ENCODE measurements at places on chromosomes 11 and 22.

GRCh38 chr11:47186700-47187695 lies 764 bp upstream of the PACSIN3 start:
- DNase-seq: no peak

- no peak for DNase-seq
These were observed 676.8 kb downstream of the OPCML start for GRCh38 chr11:132855516-132855915.

- no peak for DNase-seq
These were observed at the start of gene P2RY2 for GRCh38 chr11:73218106-73218829. TSS of gene P2RY2 (plus strand) at chr11:73218281. CDS start at chr11:73234160, 15,879 bp downstream.

GRCh38 chr11:64382586-64382985 lies 23.6 kb downstream of the RPS6KA4 start:
- DNase-seq: no peak

DNA sequence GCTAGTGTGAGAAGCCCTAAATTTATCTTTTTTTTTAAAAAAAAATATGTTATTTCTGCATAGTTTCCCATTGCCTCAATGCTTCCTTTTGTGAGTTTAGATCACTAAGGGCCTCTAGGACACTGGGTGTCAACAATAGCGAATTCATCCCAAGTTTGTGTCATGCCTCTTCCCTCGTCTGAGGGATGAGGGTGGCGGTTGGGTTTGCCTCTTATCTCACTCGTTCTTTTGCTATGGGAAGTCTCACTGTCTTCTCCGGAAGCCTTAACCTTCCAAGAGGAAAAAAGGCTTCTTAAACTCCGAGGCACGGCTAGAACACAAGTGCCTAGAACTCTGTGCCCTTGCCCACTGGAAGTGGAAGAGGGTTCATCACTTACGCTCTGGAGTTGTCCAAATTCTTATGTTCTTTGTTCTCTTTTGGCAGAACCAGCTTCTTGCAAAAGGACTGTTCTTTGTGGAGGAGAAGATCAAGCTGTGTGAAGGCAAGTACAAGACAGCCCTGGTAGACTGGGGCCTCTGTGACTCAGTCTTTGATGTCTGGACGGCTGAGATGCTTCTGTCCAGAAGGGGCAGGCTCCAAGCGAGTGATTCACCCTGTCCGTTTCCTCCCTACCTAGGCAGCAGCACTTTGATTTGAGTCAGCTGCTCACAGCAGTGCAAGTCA lies 78.5 kb downstream of the TRAF6 start:
- no peak for DNase-seq

DNA sequence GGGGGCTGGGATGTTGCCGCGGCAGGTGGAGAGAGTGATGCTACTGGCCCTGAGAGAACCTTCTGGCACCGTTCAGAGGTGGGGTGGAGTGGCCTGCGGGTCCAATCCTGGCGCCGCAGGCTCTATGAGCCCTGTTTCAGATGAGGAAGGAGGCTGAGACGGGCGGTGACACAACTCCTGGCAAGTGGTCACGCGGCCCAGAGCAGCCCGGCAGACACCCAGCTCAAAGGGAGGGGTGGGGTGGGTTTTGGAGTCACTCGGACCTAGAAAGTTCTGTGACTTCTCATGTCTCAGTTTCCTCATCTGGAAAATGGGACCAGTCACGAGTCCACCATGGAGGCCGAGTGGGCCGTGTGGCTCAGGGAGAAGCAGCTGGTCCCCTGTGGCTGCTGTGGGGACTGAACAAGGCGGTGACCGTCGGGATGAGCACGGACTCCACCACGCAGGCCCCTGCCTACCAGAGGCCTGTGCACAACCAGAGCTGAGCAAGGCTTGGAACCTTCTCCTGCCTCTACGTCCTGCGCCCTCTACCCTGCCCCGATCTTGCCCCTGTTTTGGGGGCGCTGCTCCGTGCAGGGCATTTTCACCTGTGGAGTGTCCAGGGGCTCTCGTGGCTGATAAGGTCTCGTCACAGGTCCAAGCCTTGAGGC lies 3.7 kb downstream of the TSPO start:
- DNase-seq: no peak

DNA sequence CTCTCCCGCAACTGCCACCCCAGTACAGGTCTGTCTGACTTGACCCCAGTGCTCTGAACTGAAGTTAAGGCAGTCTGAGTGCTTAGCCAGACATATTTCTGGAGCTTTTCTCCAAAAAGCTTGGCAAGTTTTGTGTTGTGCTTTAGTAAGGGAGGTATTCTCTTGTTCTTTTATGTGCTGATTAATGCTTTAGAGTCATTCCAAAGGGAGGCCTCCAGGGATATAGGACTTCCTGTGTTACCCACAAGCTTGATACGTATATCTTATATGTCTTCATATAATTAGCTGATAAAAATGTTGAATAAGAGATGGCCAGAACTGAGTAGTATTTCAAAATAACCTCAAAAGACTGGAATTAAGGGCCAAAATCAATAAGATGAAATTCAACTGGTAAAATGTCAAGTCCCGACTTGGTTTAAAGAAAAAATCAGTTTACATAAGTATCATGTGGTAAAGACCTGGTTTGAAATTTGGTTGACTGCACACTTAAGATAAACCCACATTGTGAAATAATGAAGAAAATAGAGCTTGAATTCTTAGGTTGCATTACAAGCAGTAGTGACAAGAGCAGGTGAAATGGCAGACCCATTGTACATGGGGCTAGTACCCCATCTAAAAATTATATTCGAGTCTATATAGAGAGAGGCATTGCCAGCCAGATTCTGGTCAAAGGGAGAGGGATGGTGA lies 226.9 kb downstream of the SNX19 start:
- DNase-seq: no peak

DNA sequence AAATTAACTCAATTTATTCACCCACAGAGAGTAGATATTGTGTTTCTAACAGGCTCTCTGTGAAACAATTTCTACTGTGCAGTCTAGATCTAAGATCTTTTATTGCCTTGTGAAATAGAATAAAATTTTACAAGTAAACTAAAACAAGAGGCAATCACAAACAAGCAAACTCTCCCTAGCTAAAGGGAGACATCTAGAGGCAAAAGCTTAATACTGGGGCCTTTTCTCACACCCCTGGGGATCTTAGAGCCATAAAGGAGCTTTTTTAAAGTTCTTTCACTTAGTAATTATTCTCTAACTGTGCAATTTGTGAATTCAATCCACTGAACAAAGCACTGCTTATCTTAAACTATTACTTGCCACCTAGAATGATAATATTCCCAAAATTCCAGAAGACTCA lies 19.7 kb downstream of the ALG9 start:
- DNase-seq: no peak

GRCh38 chr11:97548280-97548679 lies 1158.5 kb downstream of the JRKL start:
- no peak for DNase-seq

DNA sequence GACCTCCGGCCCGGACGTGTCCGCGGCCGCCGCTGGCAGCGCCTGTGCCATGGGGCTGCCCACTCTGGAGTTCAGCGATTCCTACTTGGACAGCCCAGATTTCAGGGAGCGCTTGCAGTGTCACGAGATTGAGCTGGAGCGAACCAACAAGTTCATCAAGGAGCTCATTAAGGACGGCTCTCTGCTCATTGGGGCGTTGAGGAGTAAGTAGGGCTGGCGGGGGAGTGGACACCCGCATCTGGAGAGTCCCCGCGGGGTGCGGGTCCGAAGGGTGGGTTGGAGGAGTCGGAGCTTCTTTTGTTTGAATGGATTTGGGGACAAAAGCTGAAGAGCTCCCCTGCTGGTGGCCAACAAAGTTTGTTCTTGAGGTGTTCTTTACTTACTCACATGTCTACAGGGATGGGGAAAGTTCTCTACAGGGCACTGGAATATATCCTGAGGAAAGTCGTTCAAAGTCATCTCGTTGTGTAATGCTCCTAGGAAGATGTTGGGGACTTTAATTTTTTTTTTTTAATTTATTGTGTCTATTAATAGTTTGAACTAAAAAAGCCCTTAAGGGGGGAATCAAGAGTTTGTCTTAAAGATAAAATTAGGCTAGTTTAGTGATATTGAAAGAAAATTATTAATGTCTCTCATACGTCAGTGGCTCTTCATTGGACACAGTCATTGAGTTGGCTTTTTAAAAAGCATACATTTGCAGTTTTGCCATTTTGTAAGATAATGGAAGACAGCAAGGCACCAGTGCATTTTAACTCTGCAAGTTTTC lies 725 bp downstream of the ARHGAP42 start:
- no peak for DNase-seq

GRCh38 chr11:126514061-126514693 lies 158.7 kb downstream of the ST3GAL4 start:
- no peak for DNase-seq

GRCh38 chr22:35430897-35431322 lies 31.0 kb downstream of the MCM5 start:
- peak; percentile 47 for DNase-seq

DNA sequence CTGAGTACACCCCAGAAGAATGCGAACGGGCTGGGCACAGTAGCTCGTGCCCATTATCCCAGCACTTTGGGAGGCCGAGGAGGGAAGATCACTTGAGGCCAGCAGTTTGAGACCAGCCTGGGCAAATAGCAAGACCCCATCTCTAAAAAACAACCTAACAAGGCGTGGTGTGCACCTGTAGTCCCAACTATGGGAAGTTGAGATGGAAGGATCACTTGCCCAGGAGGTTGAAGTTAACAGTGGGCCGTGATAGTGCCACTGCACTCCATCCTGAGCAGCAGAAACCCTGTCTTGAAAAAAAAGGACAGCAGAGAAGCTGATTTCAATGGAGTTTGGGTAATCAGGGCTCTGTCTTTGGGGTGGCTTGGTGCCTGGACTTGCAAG lies 3.3 kb downstream of the RPLP2 start:
- no peak for DNase-seq

GRCh38 chr22:42962295-42963230 lies 52.4 kb downstream of the PACSIN2 start:
- no peak for DNase-seq

GRCh38 chr11:69367211-69367964 lies 73.4 kb downstream of the MYEOV start:
- no peak for DNase-seq

DNA sequence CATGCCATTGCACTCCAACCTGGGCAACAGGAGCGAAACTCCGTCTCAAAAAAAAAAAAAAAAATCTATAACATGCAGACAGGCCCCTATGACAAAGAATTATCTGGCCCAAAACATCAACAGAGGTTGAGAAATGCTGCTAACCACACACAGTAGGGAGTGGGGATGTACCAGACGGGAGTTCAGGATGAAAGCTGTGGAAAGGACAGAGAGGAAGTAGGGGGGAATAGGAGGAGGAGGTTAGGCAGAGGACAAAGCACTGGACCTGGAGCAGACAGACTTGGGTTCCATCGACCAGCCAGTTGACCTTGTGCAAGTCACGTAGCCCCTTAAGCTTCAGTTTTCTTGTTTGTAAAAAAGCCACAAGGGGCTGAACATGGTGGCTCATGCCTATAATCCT lies 12.5 kb downstream of the LRP4 start:
- DNase-seq: no peak

DNA sequence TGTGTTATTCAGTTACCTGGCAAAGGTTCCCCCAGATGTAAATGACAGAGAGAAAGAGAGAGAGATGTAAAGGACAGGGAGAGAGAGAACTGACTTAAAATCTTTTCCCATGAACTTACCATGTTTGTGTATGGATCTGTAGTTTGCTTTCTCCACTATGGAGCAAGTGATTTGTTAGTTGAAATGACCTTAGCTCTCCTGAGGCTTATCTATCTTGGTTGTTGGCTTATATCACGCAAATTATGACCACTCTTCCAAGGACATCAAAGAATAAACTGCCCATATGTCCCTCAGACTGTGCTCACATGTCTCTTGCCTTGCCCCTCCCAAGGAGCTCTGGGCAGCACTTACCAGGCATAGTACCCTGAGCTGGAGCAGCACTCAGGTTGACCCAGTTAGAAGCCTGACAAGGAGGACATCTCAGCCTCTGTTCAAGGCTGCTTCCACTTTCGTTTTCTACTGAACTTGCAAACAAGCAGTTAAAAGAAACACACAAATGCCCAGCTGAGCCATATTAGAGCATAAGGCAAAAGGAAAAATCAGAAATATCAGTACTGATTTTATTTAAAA lies 95.3 kb upstream of the RCN1 start:
- DNase-seq: no peak

- no peak for DNase-seq
These were observed 38.7 kb upstream of the ATXN10 start for GRCh38 chr22:45632791-45633515.

DNA sequence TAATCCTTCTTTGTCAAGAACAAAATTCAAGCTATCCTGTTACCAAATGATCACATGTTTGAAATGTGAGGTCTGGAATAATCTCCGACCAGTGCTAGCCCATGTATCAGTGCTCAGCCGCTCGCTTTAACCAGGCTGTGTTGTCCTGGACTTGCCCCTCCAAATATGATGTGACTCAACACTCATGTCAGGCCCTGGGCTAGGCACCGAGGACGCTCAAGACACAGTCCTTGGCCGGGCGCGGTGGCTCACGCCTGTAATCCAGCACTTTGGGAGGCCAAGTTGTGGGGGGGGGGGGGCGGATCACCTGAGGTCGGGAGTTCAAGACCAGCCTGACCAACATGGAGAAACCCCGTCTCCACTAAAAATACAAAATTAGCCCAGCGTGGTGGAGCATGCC lies 54.1 kb upstream of the WNT7B start:
- DNase-seq: no peak

- DNase-seq: no peak
These were observed 19.8 kb downstream of the TST start for GRCh38 chr22:36999463-36999862.

- no peak for DNase-seq
These were observed 116.1 kb downstream of the FEZ1 start for GRCh38 chr11:125379981-125380380.

DNA sequence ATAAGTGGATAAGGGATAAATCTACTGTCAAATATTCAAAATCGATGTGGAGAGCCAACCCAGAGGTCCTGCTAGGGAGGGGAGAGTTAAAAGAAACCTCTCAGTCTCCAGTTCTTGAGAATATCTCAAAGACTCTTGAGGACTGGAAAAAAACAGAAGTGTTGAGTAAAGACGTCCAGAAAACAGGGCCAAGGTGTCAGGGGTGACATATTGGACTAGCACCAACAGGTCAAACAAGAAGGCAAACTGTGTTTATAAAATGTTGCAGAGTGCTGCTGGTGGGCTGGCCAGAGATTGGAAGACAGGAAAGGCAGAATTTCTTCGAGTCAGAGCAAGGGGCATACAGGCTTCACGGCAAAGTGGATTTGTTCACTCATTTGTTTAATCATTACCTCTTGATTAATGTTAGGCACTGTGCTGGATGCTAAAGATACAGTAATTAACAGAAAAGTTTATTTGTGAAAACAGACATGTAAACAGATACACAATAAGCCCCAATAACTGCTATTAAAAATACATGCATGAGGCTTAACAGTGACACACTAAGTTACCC lies 33.7 kb upstream of the SMPD1 start:
- DNase-seq: no peak

Measured in stimulated activated CD4-positive, alpha-beta T cell treated with anti-CD3 and anti-CD28 coated beads, Interleukin-1b, Interleukin-23, amount 100 ng/mL, for 24 hours (primary cell).